Fibroblast of skin of left quadriceps (primary cell): ENCODE measurements at places on chromosomes 7 and 10.
A peak's percentile ranks its signal among the peaks of the same experiment; 100 is the strongest.

DNA sequence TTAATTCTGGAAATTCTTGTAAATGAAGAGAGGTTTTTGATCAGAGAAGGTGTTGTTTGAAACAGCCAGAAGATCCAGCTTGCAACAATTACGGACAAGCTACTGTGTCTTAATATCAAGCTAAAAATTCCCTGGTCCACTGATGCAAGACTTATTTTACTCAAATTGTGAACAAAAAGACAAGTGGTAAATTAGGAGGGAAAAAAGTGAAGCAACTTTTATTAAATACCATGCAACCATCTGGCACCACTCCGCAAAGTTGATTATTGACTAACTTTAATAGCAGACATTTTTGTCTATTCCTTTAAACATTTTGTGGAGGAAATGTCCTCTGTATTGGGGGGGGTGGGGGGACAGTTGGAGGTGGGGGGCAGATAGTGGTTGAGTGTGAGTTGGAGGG, 5.1 kb upstream of the CAV2 start:
- DNase-seq = no peak

GRCh38 chr7:122869260-122869659, 17.0 kb downstream of the CADPS2 start:
- DNase-seq = no peak

- DNase-seq = peak; percentile 1
These were observed 187.8 kb downstream of the CRPPA start for GRCh38 chr7:16233517-16233916.

- no peak for DNase-seq
These were observed 35.6 kb upstream of the DGKB start for GRCh38 chr7:14938181-14938580.
